ENCODE measurements at places on chromosomes 2 and 18. TPM values are rescaled to one million over a fixed set of nuclear protein-coding genes. Genes with fewer than 3 reads are reported as not detected.

SLC23A3 gene
- not detected for polyA plus RNA-seq

CYP26B1 gene
- polyA plus RNA-seq: not detected

DCC gene
- not detected for polyA plus RNA-seq

CDKL4 gene
- polyA plus RNA-seq: not detected

EFHD1 gene
- polyA plus RNA-seq: 4.4 TPM

ACOXL gene
- polyA plus RNA-seq: not detected

STPG4 gene
- polyA plus RNA-seq: not detected

ST8SIA5 gene
- polyA plus RNA-seq: not detected

PDE11A gene
- polyA plus RNA-seq: not detected

PCARE gene
- polyA plus RNA-seq: not detected

REG1B gene
- polyA plus RNA-seq: not detected

HRH4 gene
- polyA plus RNA-seq: not detected

OST4 gene
- 884 TPM for polyA plus RNA-seq

ANKRD30B gene
- not detected for polyA plus RNA-seq

GALNT5 gene
- polyA plus RNA-seq: not detected

NEDD4L gene
- 1.1 TPM for polyA plus RNA-seq
